Activated T-cell treated with anti-CD3 and anti-CD28 coated beads for 24 hours (primary cell): ENCODE measurements at places on chromosomes 4 and X.

DNA sequence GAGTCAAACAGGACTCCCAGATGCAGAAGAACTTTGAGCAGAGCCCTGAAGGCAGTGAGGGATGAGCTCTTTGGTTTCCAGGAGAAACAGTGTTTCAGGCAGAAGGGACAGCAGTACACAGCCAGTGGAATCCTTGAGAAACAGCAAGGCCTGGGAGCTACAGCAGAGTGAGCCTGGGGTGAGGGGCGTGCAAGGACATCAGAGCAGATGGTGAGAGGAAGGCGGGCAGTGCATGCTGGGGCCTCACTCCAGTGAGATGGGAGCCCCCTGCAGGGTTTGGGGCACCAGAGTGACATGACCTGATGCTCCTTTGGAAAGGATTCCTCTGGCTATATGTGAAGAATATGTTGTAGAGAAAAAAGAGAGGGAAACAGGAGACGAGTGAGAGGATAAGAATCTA, 98.1 kb upstream of the EGFL6 start:
- DNase-seq: no peak

DNA sequence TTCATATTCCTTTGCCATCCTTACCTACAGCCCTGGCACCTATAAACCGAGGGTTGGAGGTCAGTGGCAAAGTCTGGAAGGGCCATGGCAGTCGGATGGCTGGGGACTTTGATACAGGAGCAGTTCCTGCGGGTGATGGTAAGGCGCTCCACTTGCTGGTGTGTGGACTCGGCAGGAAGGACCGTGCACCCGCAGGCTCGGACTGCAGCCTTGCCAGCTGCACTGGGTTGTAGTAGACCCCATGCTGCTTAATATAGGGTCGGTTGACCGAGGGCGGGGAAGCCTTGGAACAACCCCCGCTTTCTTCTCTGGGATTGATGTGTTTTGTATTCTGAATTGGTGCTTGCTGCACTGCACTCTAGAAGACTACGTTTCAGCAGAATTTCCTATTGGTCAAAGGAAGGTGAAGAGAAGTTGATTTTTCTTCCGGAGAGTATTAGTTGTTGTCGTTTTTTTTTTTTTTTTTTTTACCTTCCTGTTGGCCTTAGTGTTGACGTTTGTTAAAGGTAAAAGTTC, 638 bp downstream of the BLTP1 start:
- DNase-seq: peak; percentile 4

- DNase-seq: no peak
Measured at GRCh38 chr4:16859031-16859430, 39.4 kb downstream of the LDB2 start.

GRCh38 chr4:164251257-164251656, 502.7 kb upstream of the SMIM31 start:
- no peak for DNase-seq

DNA sequence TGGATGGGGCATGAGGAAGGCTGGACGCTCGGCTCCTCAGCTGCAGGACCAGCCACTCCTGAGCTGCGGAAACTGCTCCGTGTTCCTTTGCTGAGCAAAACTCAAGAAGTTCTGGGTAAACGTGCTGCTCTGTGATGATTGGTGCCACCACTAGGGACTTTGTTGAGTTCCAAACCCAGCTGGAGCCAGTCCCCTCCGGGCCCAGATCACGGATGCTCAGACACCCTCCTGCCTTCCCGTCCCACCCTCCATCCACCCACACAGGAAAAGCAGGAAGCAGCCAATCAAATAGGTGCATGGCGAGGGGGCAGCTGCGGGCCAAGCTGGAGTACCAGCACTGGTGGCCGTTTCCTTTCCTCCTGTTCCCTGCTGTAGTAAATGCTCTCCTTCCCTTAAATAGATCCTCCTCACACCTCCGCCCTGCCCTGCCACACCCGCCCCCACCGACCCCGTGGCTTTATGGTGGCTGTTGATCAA, 68.0 kb downstream of the ADRA2C start:
- no peak for DNase-seq
